ENCODE measurements at places on chromosomes 7 and 10.

GRCh38 chr7:47741984-47742383 lies 160.1 kb upstream of the TNS3 start:
- DNase-seq: no peak
- no peak overlapping the region for H3K27ac ChIP-seq
- no peak overlapping the region for H3K4me3 ChIP-seq
- H3K27me3 ChIP-seq: no peaks in the 10 kb centered on the region
- no peaks in the 10 kb centered on the region for H3K36me3 ChIP-seq

- peak; percentile 68 for DNase-seq
- peak overlapping the region; percentile 86 for H3K4me3 ChIP-seq
- peaks cover 31% of the 10 kb centered on the region for H3K4me1 ChIP-seq
- peak overlapping the region; percentile 99 for H3K27ac ChIP-seq
Observed at GRCh38 chr10:112951359-112952281, 1.6 kb downstream of the TCF7L2 start.

DNA sequence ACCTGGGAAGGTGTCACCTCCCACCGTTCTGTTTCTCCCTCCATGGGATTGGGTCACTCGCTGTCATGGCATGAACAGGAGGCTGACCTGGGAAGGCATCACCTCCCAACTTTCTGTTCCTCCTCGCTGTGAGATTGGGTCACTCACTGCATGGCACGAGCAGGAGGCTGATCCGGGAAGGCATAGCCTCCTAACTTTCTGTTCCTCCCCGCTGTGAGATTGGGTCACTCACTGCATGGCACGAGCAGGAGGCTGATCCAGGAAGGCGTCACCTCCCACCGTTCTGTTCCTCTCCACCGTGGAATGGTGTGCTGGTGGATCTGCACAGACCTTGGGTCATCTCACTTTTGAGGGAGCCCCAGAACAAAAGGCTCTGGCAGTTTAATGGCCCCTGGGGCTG lies 239.2 kb upstream of the PRKCQ start:
- no peaks in the 10 kb centered on the region for H3K27me3 ChIP-seq
- H3K27ac ChIP-seq: no peak overlapping the region
- no peak for DNase-seq
- no peaks in the 10 kb centered on the region for H3K36me3 ChIP-seq
- no peak overlapping the region for H3K4me3 ChIP-seq
- no peaks in the 10 kb centered on the region for H3K4me1 ChIP-seq

DNA sequence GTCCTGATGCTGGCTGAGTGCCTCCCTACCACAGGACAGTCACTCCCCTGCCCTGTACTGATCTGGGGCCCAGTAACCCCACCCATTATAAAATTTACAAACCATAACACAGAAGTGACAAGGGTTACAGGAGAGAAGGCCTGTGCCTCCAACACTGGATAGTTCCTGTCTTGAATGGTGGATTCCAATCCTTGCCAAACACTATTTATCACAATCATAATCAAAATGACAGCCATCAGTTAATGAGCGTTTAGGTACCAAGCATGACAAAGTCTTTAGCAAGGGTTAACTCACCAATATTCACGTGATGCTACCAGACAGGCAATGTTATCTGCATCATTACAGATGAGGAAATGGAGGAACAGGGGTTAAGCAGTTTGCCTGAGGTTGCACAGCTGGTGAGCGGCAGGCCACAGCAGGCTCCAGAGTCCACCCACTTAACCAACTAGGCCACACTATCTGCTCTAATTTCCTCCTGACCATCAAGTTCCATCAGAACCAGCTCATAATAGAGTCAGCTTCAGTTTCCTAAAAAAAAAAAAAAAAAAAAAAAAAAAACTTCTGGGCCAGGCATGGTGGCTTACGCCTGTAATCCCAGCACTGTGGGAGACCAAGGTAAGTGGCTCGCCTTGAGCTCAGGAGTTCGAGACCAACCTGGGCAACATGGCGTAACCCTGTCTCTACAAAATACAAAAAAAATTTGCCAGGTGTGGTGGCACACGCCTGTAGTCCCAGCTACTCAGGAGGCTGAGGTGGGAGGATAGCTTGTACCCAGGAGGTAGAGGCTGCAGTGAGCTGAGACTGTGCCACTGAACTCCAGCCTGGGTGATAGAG lies 14.2 kb downstream of the PDLIM1 start:
- H3K27me3 ChIP-seq: no peaks in the 10 kb centered on the region
- no peak overlapping the region for H3K27ac ChIP-seq
- no peak overlapping the region for H3K4me3 ChIP-seq
- H3K4me1 ChIP-seq: peaks cover 4% of the 10 kb centered on the region
- H3K36me3 ChIP-seq: no peaks in the 10 kb centered on the region

Data from SJCRH30 (cell line).